Omental fat pad (tissue), 4 donors: ENCODE measurements at places on chromosomes 6 and 20. TPM values are rescaled to one million over a fixed set of nuclear protein-coding genes. Genes with fewer than 3 reads are reported as not detected.

DNA sequence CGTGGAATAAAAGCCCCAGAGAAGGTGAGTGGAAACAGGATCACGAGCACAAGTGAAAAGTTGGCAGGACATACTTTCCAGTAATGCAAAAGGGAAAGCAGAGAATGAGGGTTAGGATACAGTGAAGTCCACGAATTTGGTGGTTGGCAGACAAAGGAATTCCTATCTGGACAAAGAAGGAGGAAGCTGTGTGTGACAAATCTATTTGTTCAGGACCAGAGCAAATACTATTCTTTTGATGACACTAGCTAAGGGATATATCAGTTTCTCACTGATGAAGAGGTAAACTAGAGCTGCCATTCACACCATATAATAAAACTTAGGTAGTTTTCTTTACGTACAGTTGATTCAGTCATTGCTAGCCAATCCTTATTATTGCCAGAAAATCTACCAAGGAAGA lies 156.8 kb upstream of the GRIK2 start:
- DNase-seq = no peak

GRCh38 chr6:41650120-41650519 lies 11.9 kb downstream of the MDFI start:
- DNase-seq = no peak

DNA sequence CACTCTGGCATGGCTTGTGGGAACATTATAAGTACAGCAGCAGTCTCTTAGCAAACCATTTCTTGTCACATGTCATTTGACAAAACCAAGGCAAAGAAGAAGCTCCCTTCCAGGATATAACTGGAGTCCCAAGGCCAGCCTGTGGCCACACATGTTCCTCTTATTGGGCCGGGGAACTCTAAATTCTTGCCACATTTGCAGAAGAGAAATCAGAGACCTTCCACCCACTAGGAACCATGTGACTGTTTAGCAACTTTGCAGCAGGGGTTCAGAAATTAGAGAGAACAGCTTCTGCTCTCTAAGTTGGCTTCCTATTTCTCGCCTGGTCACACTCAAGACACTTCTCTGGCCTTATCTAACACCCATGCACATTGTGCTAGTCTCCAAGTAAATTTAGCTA lies 20.4 kb upstream of the MEP1A start:
- no peak for DNase-seq

- DNase-seq = no peak
Observed at GRCh38 chr6:117601811-117602150, 530 bp downstream of the GOPC start.

DNA sequence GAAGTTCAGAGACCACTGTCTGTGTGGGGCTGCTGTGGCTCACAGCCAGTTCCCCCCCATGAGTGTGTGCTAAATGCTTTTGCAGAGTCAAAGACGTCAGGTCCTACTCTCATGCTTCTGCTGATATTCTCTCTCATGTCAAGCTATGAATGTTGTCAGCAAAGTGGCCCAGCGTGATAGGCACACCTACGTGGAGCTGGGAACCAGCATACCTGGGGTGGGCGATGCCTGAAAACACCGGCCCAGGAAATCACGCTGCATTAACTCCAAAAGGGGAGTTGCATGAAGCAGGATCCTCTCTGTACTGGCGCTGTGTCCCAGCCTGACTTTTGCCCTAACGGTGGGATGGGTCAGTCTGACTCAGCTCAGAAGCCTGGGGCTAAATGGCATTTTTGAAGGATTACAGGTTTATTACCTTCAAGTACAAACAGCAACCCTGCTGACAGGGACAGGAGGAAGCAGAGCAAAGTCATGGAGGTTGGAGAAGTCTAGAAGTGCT lies 9.0 kb upstream of the MRPS10 start:
- DNase-seq = no peak

DNA sequence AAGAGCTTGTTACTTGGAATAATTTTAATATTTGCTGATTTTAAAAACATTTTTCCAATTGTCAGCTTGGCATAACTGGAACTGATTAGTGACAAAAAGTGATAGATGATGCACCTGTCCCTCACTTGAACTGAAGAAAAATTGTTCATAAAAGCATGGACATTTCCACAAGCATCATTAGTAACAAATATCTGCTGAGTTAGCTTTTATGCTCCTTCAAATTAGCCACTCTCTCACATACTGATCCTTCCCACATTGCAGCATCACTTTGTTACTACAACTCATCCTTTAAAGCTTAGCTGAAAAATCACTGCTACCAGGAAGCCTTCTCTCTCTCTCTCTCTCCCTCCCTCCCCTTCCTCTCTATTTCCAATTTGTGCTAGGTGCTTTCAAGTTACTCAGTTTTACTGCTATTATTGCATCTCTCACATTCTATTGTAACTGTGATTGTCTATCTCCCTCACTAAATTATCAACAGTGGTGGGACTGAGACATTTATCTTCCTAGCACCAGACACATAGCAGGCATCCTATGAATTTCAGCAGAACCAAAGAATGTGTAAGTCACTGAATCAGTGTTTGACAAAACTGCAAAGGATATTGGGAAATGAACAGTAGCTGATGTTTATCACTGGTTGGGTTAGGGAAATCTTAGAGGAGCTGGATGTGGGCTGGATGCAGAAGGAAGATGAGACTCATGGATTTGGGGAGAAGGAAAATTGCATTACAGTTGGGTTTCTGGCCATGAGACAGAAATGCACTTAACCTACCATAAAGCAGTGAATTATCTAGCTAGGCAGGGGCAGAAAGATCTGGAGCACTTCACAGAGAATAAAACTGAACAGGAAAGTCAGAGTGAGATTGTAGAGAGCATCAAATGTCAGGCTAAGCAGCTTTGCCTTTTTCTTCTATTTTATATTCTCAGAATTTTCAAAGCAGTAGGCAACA lies 128.4 kb upstream of the PLN start:
- DNase-seq = no peak

DNA sequence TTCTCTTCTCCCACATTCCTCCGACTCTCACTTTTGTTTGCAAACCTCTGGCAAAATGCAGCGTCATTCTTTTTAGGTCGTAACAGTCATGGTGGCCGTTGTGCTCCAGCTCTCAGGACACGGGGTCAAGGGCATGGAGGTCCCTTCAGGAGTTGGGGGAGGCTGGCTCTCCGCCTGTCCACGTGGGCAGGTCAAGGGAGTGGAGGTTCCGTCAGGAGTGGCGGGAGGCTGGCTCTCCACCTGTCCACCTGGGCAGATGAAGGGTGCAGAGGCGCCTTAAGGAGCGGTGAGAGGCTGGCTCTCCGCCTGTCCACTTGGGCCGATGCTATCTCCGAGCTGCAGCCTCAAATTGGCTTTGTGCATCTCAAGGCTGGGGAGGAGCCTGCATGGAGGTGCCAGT lies 98.0 kb downstream of the ERMARD start:
- no peak for DNase-seq

- DNase-seq = no peak
Observed at GRCh38 chr20:53639647-53640440, 46.2 kb upstream of the ZNF217 start.

DNA sequence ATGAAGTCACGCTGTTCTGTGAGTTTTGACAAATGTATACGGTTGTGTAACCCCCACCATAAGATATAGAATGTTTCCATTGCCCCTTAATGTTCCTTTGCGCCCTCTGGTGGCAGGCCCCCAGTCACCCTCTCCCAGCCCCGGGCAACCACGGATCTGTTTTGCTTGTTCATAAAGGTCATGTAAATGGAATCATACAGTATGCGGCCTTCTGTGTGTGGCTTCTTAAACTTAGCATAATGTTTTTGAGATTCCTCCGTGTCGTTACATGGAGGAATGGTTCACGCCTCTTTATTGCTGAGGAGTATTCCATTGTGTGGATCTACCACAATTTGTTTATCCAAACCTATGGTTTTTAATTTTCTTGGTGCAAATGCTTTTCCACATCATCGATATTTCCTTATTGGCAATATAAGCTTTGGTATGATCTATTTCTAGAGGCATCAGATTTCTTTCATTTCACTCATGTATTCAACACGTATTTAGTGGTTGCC lies 28.4 kb downstream of the LYRM2 start:
- peak; percentile 72 for DNase-seq

GRCh38 chr6:99614430-99615186 lies 8.0 kb downstream of the PRDM13 start:
- no peak for DNase-seq

DNA sequence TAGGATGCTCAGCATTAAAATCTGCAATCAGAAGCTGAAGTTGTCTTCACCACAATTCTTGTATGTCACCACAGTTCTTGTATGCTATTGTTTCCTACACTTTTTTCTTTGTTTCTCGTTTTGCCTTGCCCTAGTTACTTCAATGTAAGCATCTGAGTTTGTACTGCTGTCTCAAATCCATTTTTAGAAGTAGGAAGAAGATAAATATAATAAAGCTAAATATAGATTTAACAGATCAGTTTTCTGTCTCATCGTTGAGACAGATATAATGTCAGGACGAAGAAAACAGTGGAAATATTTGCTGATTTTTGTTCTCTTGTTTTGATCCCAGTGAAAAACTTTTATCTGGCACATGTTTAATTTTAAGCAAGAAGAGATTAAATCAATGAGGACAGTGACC lies 318.0 kb downstream of the QKI start:
- no peak for DNase-seq

DNA sequence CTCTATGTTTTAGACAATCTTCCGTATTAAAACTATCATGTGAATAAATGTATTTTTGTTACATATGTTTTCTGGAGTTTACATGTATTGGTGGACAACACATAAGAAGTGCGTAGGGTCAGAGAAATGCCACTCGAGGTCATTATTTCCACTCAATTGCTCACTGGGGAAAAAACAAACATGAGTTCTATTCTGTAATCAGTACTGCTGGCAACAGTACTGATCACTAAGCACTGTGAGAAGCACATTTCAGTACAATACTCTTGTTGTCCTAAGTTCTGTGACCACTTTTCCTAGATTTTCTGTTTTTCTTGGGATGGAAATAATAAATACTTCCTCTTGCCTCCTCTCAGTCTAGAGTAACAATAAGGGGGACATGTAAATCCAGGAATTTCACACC lies 44.5 kb downstream of the UST start:
- DNase-seq = no peak

GRCh38 chr20:5949943-5950270 lies 426 bp downstream of the TRMT6 start:
- no peak for DNase-seq

DNA sequence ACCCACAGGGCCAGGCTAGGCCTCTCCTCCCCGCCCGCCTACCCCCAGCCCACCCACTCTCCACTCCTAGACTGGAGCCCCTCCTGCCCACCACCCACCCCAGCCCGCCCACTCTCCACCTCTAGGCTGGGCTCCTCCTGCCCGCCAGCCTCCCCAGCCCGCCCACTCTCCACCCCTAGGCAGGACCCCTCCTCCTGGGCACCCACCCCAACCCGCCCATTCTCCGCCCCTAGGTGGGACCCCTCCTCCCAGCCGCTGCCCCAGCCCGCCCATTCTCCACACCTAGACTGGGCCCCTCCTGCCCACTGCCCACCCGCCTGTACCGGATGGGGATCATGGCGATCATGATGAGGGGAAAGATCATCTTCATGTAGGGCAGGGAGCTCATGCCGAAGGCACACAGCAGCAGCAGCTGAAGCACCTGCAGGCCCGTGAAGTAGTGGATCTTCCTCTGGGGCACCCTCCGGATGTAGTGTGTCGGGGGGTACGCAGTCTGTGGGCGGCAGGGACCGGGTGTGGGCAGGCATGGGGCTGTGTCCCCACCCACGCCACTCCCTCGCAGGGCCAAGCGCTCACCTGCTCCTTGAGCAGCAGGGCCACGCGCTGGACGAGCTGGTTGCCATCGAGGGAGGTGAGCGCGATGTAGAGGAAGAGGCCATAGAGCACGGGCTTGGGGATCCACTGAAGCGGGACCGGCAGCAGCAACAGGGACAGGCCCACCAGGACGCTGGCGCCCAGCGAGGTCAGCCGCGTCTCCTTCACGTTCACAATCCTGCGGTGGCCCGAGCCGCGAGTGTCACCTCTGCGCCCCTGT lies 10.8 kb downstream of the SLC4A11 start:
- no peak for DNase-seq

- no peak for DNase-seq
Observed at GRCh38 chr20:19012676-19013075, 199.1 kb downstream of the SCP2D1 start.

- DNase-seq = no peak
Observed at GRCh38 chr20:18904624-18905023, 91.0 kb downstream of the SCP2D1 start.

DNA sequence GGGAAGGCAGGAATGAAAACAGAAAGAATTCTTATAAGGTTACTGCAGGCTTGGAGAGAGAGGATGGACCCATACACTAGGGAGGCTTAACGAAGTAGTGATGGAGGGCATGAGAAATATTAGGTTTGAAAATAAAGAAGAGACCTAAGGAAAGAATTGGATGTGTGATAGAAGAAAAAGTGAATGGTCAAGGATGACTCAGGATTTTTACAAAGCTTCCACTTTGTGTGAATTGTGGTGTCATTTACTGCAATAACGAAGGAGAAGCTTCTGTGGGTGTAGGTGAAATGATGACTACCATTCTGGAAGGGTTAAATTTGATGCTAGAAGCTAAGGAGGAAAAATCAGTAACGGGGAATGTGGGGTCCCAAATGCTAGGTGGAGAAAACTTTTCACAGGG lies 191.2 kb downstream of the UTRN start:
- DNase-seq = no peak

DNA sequence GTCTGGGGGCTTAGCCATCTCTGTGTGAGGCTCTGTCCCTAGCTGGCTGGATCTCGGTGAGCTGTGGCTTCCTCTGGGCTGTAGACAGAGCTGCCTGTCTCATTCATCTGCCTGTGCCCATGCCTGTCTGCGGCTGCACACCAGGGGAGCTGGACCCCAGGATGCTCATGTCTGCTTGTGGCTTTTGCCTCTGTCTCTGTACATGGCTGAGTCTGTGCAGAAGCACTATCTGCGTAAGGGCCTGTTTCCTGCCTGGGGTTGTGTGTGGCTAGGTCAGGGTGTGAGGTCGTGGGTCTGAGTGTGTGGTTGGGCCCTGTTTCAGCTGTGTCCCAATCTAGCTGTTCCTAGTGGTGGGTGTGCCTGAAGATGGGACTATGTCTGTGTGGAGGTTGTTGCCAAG lies 68.2 kb downstream of the CDH22 start:
- DNase-seq = no peak

DNA sequence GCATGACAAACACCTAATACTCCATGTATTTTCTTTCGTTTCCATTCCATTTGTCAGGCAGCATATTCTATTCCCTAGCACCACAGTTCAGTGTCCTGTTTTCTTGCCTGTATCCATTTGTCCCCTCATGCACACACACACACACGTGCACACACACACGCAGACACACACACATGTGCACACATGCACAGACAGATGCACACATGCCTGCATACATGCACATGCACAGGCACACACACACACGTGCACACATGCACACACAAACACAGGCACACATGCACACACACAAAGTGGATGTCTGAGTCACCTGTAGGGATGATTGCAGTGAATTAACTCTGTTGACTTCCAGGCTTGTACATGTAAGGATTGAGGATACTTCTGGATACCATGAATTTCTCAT lies 226.7 kb upstream of the SYNDIG1 start:
- DNase-seq = no peak

Gene CBLN4
- total RNA-seq = not detected

Gene SYNDIG1
- 0.24 TPM for total RNA-seq

Gene RAB44
- 0.19 TPM for total RNA-seq

Gene GINS1
- 1.1 TPM for total RNA-seq

Gene LY6G6C
- total RNA-seq = not detected

Gene FAM209A
- total RNA-seq = not detected
